ENCODE measurements at places on chromosomes 11 and 22.

- DNase-seq: peak; percentile 81
These were observed 10.6 kb downstream of the RPL3 start for GRCh38 chr22:39308614-39309363.

- no peak for DNase-seq
These were observed 52.4 kb downstream of the PACSIN2 start for GRCh38 chr22:42962295-42963230.

DNA sequence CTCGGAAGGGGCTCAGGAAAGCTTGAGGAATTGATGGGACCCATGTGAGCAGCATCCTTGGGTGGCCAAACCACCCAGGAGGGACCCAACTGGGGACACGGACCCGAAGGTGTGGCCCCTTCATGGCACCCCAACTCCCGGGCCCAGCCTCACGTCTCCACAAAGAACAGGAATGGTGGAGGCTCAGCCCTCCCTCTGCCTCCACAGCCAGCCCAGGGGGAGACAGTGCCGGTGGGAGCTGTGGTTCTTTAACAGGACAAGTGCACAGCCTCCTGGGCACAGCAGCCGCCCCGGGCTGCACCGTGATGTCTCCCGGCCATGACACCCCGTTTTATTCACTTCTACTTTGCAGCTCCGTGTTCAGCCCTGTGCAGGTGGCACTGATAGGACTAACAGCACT lies 587.2 kb downstream of the BRD1 start:
- DNase-seq: no peak

DNA sequence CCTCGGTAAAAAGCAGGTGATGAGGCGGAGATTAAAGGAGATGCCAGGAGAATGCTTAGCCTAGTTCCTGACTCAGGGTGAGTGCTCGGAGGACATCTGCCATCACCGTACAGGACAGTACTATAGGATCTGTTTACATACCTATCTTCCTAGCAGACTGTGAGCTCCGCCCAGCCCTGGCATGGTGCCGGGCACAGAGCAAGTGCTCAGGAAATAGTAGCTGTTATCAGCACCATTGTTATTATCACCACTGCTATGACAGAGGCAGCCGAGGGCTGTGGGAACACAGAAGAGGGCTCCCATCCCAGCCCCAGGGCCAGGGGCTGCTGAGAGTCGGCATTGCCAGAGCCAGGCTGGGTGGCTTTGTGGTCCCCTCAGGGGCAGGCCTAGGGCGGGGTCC lies 642 bp upstream of the SEPTIN3 start:
- DNase-seq: no peak

DNA sequence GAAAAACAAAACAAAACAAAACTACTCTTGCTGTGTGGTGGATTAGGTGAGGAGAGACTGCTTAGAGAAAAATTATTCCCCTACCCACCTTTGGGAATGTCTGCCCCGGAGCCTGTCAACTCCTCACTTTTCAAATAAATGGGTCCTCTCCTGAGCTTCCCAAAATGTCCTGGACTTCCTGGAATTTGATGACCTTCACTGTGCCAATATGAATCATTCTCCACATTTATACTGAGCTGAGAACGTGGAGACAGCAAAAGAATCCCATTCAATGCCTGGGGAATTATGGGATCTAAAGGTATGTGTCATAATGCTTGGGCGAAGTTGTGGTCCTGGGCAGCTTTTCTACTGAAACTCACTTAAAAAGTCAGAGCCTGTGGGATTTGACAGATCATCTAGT lies 136.8 kb downstream of the KIF18A start:
- DNase-seq: no peak

- DNase-seq: no peak
These were observed 14.4 kb upstream of the SLC39A13 start for GRCh38 chr11:47394050-47394321.
